Esophagus muscularis mucosa (tissue), 4 donors: ENCODE measurements at places on chromosomes 12 and 14.

- DNase-seq, result no peak
Observed at GRCh38 chr14:92984082-92984788, 61.3 kb downstream of the CHGA start.

DNA sequence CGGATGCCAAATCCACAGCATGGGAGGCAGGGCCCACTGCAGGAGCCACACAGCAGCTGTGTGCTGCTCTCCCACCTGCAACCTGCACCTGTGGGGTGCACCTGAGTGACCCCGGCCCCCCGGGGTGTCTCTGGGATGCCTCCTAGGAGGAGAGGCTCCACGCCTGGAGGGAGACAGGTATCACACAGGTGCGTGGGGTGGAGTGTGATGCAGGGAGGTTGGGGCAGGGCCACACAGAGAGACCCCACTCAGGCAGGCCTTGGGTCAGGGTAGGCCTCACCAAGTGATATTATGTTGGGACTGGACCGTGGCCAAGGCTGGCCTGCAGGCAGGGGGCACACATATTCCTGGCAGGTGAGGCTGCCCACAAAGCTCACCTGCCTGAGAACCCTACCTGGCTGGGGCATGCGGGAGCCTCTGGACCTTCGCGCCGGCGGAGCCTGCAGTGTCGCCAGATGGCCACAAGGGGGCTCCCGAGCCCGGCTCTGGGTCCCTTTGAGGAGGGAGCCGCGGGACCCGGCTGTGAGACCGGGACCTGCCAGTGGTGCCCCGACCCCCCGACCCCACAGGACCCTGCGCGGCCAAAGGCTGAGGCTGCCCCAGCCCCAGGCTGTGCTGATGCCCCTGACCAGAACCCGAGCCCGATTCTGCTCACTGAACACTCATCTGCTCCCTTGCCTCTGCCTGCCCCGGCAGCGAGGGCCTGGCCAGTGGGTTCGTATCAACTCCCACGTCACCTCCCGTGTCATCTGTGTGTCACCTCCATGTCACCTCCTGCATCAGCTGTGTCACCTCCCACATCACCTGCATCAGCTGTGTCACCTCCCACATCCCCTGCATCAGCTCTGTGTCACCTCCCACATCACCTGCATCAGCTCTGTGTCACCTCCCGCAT lies 11.4 kb downstream of the TMEM121 start:
- DNase-seq, result no peak

DNA sequence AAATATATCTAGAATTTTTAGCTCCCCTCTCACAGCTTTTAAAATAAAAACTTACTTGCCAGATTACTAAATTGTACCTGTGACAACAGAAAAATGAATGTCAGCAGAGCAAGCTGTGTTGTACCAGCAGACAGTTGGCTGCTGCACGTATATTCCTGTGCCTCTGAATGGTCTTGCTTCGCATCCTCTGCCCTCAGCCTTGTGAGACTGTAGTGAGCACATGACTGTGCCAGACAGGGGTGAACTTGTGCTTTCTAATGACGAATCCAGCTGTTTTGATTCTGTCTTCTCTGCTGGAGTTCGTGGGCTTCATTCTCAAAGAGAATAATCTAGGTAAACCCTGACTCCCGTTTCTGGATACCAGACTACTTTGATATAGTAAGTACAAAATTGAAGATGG lies 58.3 kb upstream of the FRMD6 start:
- no peak for DNase-seq

- no peak for DNase-seq
Observed at GRCh38 chr14:74239848-74240793, 872 bp downstream of the VSX2 start.

DNA sequence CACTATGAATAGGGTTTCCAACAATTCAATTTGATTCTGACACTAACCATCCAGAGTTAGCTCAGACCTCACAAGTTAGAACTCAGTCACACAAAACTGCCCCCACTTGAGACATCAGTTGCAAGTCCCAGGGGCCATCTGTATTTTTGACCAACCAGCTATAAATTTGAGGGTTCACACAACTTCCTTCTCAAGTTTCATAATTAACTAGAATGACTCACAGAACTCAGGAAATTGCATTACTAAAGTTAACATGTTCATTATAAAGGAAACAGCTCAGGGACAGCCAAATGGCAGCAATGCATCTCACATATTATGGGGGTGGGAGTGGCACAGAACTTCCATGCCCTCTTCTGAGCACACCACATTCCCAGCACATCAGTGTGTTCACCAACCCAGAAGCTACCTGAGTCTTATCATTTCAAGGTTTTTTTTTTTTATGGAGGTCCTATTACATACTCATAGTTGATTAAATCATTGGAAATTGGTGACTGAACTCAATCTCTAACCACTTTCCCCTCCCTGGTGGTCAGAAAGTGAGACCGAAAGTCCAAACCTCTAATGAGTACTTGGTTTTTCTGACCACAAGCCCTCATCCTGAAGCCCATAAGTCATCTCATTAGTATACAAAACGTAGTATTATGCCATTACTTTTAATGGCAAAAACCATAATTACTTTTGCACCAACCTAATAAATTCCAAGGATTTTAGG lies 1721.5 kb upstream of the SEL1L start:
- DNase-seq, result no peak

DNA sequence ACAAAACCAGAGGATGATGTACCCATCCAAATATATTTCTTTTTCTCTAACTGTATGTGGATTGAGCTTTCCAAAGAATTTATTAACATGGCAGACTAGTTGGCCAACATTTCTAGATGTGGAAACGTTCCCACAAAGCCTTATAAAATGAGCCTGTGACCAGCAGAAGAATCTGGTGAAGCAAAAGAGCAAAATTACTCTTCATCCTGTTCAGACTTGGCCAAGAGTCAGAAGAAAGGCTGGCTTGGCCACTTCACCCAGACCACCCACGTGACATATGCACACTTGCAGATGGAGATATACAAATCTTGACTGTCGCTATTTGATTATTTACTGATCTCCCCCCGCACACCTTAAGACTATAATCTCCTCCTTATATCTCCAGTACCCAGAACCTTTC lies 96.7 kb downstream of the NUAK1 start:
- DNase-seq, result peak; percentile 10
